GM18507 (cell line): ENCODE measurements at places on chromosomes 12 and 14.

DNA sequence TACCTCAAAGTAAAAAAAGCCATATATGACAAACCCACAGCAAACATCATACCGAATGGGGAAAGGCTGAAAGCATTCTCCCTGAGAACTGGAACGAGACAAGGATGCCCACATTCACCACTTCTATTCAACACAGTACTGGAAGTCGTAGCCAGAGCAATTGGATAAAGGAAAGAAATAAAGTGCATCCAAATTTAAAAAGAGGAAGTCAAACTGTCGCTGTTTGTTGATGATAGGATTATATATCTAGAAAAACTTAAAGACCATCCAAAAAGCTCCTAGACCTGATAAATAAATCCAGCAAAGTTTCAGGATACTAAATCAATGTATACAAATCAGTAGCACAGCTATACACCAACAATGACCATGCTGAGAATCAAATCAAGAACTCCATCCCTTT is 5.2 kb downstream of the NDUFA12 start:
- no peak for DNase-seq

- DNase-seq = no peak
These were observed 21.0 kb upstream of the FAIM2 start for GRCh38 chr12:49924628-49925246.

DNA sequence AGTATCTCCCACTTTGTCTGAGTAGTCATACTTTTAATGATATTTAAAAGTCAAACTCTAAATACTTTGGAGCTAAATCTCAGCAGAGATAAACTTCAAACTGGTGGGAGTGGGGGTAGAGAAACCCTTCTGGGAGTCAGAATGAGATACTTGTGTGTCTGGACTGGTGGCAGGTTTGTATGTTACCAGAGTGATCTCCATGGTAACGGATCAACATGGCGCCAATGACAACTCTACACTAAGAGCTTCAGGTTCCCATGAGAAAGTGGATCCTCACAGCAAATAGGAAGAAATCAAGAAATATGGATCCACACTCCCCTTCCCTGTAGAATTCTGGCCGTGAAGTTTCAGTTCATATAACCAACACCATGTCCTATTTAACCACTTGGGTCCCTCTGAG is 121.9 kb downstream of the ETV6 start:
- DNase-seq = no peak

- no peak for DNase-seq
These were observed 9.6 kb downstream of the ISM2 start for GRCh38 chr14:77489041-77489440.

DNA sequence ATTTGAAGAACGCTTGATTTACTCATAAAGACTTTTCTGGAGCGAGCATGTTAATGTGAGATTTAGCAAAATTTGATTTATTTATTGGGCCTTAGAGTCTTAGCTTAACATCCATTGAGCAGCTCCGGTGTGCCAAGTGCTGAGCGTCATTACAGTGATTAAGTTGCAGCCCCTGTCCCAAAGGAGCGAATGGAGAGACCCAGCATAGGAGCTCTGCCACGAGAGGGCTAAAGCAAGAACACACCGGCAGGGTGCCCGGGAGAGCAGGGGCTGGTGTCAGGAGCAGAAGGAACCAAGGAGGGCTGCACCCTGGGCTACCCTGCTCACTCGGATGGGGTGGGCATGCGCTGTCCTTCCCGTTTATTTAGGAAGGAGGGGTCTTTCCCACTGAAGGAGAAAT is 50.6 kb downstream of the PPP2R5C start:
- DNase-seq = no peak

- DNase-seq = no peak
These were observed 68.7 kb downstream of the DHRS2 start for GRCh38 chr14:23704890-23705289.

DNA sequence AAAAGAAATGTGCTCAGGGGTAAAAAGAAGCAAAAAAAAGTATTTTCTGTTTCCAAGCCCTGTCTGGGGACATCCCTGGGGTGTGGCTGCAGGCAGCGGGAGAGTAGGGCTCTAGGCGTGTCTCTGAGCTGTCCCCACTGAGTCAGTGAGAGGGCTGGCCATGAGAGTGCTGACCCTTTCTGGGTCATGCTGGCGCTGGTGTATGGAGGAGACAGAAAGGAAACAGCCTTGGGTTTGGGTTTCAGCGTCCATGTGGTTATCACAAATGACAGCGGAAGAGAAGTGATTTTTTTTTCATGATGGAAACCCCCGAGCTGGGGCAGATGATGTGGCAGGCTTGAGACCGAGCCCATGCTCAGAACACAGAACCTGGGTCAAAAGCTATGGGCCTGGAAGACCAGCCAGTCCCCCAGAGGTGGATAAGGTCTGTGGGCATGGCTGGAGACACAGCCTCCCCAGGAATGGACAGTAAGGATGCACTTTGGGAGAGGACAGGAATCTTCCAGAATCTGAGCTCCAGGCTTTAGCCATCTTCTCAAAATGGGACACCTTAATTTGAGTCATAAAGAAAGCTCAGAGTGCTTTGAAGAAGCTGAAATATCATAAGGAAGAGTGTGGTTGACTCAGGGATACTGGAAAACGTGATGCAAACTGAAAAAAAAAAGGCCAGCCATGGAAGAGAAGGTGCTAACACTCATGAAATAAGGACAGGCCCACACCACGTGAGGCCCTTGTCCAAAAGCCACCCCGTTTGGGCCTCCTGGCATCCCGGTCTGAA is 36.2 kb downstream of the SYNE3 start:
- no peak for DNase-seq

DNA sequence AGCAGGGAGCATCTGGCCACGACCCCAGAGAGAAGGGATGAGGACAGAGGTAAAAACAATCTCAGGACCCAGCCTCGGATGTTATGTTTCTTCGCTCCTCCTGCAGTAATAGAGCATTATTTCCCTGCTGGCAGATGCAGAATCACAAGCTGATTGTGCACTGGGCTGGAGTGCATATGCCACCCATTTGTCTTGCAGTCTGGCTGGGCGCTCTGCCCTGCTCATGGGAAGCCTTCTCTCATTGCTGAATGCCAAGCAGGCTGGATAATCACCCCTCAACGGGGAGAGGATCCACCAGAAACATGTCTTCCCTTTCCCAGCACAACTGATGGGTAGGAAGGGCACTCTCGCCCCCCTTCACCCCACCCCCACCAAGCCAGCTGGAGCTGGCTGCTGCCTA is 8.5 kb upstream of the VASH1 start:
- DNase-seq = no peak

GRCh38 chr12:81080431-81080983 is 2.6 kb downstream of the ACSS3 start:
- no peak for DNase-seq

- no peak for DNase-seq
These were observed 209.3 kb upstream of the PPFIA2 start for GRCh38 chr12:81968421-81968820.

- DNase-seq = no peak
These were observed 18.8 kb upstream of the PRICKLE1 start for GRCh38 chr12:42608196-42608825.

- DNase-seq = no peak
These were observed 27.8 kb upstream of the AEBP2 start for GRCh38 chr12:19411234-19412204.

GRCh38 chr14:101563352-101563653 is 2.0 kb downstream of the DIO3 start:
- DNase-seq = no peak

GRCh38 chr12:95126076-95126475 is 52.7 kb upstream of the NR2C1 start:
- no peak for DNase-seq

DNA sequence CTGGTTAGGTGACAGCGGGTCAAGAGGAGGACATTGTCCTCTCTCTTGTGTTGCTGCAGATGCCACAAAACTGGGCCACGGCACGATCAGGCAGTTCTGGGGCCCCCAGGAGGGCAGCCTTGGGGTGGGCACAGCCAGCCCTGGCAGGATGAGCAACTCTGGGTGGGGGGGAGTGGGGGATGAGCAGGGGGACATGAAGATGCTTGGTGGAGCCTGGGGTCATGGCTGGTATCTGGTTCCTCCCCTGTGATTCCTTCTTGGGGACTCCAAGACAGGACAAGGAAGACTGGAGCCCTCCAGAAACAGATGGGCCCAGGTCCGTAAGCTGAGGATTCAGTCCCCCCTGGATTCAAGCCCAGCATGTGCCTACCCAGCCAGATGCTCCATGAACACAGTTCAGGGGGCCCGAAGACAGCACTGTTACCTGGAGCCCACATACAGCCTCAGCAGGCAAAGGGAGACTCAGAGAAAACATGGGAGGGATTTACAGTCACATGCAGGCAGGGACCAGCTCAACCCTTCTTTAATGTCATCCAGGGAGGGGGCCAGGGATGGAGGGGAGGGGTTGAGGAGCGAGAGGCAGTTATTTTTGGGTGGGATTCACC is 10.4 kb downstream of the SERPINA1 start:
- DNase-seq = no peak

GRCh38 chr12:98417266-98417665 is 98.1 kb upstream of the TMPO start:
- no peak for DNase-seq

- no peak for DNase-seq
These were observed 9.7 kb downstream of the MLEC start for GRCh38 chr12:120696626-120697025.

- no peak for DNase-seq
These were observed 164.7 kb downstream of the ADGRD1 start for GRCh38 chr12:131118371-131118770.

- no peak for DNase-seq
These were observed 322.1 kb upstream of the RGS6 start for GRCh38 chr14:71610149-71610548.
